ENCODE measurements at places on chromosomes 2 and 18.

- DNase-seq: no peak
These were observed 675.5 kb downstream of the RNF144A start for GRCh38 chr2:7592618-7593140.

GRCh38 chr18:31983020-31983419 is 35.6 kb upstream of the RNF125 start:
- DNase-seq: no peak

- DNase-seq: no peak
These were observed 58.2 kb downstream of the RAPH1 start for GRCh38 chr2:203476881-203477280.

DNA sequence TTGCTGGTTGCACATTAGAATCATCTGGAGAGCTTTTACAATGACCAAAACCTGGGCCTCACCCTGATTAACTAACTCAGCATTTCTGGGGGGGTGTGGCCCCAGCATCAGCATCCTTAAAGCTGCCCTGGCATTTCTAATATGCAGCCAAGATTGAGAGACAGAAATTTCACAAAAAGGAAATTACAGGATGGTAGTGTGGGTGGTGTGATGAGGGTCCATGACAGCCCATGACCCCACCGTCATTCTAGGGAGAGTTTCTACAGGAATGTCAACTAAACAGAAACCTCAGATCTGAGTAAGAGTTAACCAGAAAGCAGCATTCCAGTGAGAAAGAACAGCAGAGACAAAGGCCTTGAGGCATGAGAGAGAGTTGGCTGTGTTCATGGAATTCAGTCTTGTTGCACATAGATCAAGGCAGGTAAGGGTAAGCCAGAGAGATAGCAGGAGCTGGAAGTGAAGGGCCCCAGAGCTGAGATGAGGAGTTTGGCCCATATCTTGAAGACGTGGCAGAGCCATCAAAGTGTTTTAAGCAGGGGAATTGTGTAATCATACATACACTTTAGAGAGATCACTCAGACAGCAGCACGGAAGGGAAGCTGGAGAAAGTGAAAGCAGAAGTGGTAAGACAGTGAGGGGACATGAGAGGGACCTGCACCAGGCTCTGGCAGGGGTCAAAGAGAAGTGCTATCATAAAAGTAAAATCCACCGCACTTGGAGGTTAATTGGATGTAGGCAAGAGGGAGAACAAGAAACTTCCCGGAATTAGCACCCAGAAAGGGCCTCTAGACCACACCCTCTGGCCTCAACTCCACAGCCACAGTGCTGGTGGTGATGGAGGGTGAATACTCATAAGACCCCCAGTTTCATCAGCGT is 7.8 kb upstream of the TRABD2A start:
- no peak for DNase-seq

DNA sequence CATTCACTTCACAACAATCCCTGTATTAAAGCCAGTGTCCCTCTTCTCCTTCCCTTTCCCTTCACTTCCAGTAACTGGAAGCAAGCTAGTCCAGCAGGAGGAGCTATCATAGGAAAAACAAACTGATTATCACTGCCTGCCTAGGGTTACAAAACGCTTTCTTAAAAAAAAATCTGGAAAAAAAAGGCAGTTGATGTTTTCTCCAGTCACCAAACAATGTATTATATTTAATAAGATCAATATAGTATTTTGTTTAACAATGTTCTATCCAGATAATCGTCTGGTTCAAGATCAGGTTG is 78.8 kb upstream of the ITGB6 start:
- no peak for DNase-seq

GRCh38 chr2:113278742-113279139 is at the start of gene PAX8:
PAX8 (minus strand) TSS chr2:113278921; CDS start chr2:113278394, 527 bp downstream.
- no peak for DNase-seq

GRCh38 chr18:29123706-29124530 is 947.0 kb upstream of the CDH2 start:
- no peak for DNase-seq

GRCh38 chr18:653512-653911 is 3.9 kb upstream of the TYMS start:
- no peak for DNase-seq

Measured in HuH-7.5 (cell line).